ENCODE measurements at places on chromosomes 5 and 9.

GRCh38 chr5:96509721-96510350, 76.8 kb upstream of the PCSK1 start:
- no peak for DNase-seq

GRCh38 chr5:116671211-116671736, 96.7 kb upstream of the SEMA6A start:
- DNase-seq, result no peak

GRCh38 chr5:38932854-38933408, 87.1 kb downstream of the OSMR start:
- DNase-seq, result no peak

GRCh38 chr5:43416803-43417394, 4.7 kb upstream of the CCL28 start:
- no peak for DNase-seq

DNA sequence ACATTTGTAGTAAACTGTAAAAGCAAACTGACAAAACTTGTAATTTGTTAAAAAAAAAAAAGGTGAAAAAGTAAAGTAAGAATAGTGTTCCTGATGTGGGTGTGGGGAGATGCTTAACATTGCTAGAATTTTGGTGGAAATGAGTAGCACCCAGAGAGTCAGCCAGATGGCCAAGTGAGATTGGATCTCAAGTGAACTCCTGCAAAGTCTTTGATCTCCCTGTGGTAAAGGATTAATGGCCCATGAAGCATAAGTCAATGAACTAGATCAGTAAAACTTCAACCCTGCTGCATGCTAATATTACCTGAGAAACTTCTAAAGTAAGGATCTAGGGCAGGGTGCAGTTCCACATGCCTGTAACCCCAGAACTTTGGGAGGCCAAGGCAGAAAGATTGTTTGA, 19.0 kb upstream of the FAM169A start:
- no peak for DNase-seq

DNA sequence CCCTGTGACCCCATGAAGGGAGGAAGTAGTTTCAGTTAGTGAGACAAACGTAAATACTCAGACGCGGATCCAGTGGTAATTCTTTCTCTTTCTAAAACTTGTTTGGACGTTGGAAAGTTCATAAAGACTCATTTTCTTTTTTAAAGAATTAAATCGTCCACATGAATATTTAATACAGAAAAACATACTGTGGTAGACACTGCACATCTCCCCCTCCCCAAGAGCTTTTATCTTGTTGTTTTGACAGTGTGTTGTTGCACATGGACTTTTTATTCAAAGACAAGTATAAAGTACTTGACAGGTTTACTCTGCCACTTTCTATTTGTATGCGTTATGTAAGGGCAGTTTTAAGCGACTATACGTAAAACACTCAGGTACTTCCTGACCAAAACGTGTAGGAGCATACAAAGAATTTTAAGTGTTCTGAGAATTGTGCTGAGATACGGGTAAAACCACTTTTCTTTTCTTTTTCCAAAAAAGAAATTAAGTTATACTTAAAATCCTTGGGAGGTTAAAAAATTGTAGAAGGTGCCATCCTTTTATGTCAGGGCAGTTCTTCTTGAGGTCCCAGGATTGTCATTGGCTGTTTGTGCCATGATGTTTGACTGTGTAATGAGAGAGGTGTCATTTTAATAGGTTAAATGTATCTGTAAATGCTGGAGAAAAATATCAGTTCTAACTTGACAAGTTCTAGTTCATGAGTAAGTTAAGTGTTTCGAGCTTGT, 1.3 kb downstream of the NIPBL start:
- DNase-seq, result no peak

Data from NCI-H187 treated with DMSO at 0.1 percent for 48 hours (cell line).